Stimulated activated CD4-positive, alpha-beta T cell treated with anti-CD3 and anti-CD28 coated beads, Interleukin-1b, Interleukin-23, amount 100 ng/mL, for 24 hours (primary cell): ENCODE measurements at places on chromosomes 7 and 10.

DNA sequence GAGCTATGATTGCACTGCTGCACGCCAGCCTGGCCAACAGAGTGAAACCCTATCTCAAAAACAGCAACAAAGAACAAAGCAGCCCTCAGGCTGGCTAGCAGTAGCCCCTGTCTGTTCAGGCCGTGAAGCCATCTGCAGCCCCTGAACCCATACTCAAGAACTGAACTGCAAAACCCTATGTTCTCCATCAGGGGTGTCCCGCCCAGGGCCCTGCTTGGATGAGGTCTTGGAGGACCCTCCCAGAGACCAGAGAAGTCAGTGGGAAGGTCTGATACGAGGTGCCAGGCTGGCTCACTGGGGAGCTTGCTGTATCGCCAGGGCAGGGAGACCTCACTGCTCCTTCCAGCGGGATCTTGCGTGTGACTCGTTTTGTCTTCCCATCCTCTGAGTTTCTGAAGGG, 39.3 kb downstream of the RBM17 start:
- DNase-seq, result no peak

- no peak for DNase-seq
Measured at GRCh38 chr7:134766779-134767519, 12.5 kb upstream of the CALD1 start.

DNA sequence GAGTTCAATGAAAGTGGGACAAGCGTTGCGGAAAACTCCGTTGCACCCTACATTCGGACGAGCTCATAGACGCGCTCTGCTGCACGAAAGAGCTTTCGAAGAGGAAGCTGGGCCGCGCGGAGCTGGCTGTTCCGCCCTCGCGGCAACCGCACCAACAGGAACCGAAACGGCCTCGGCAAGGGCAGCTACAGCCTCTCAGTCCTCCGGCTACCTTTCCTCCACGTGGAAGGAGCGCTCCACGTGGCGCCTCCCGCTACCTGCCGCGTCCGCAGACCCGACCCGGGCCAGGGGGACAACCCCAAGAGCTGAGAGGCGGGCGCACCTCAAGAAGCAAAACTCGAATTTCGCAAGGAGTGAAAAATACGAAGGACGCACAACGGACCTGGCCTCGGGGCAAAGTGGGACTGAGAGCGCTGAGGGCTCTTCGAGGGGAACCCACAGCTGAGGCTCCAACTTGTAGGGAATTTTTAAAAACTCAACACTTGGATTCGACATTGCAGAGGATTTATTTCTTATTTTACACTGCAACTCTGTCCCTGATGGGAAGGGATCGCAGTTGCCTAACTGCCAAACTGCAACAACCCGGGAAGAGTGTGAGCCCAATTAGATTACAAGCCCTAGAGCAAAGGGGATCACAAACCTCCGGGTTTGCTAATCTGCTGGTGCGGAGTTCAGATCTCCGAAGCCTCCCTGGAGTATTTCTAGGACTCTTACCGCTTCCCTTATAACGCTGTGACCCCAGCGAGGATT, 1.4 kb downstream of the HPSE2 start:
- DNase-seq, result no peak

- no peak for DNase-seq
Measured at GRCh38 chr7:130493275-130493873, 1.5 kb downstream of the MEST start.

DNA sequence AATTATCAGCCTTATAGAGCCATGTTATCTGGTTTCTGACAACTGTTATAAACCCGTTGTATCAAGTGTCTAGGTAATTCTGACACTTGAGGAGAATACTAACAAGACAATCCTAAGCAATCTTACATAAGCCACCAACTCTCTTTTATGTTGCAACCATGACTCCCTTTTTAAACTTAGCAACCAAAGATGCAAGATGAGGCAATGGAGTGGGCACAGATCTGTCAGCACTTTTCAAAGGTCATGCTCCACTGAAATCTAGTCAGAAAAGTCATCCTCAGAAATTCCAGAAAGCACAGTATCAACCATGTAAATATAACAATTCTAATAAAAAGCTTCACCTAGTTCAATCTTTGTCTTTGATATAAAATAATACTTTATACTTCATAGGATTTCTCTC, 77.0 kb upstream of the SEMA3A start:
- no peak for DNase-seq

GRCh38 chr10:48604991-48605508, at the start of gene ARHGAP22:
Gene ARHGAP22 (minus strand): TSS chr10:48605073. CDS start chr10:48604796, 277 bp downstream.
- no peak for DNase-seq

- no peak for DNase-seq
Measured at GRCh38 chr10:133024704-133025557, 62.8 kb upstream of the ADGRA1 start.

- DNase-seq, result no peak
Measured at GRCh38 chr10:7475939-7476338, 65.1 kb upstream of the SFMBT2 start.

DNA sequence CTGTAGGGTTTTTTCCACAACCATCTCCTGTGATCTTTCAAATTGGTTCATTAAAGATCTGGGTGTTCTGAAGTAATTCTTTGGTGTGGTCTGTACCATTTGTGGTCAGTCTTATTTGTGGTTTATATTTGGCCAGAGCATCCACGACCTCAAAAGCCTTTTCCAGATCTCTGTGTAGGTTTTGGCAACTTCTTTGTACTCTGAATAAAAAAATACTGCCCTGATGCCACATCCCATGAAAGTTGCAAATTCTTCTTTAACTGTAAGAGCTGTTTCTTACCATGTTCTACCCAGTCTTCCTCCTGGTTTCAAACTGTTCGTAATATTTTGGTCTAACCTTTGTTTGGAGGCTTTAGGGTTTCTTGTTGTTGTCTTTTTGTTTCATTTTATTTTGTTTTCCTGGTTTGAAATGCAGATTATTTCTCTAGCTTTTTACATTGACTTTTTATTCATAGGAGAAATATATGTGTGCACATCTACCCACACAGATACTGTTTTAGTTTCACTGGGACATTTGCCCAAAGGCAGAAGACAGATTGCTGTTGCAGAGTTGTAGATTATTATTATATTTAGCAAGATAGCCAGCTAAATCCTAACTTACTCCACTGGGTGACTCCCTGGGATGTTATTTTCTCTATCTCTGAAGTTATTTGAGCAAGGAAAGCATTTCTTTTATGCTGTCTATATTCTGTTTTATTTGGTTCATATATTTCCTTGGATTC, 123.2 kb upstream of the SAMD8 start:
- DNase-seq, result no peak

GRCh38 chr10:48701139-48701901, 16.6 kb downstream of the WDFY4 start:
- DNase-seq, result no peak

- no peak for DNase-seq
Measured at GRCh38 chr7:36155811-36156361, 2.8 kb downstream of the EEPD1 start.
